ENCODE measurements at places on chromosomes 5 and 9. TPM values are rescaled to one million over a fixed set of nuclear protein-coding genes. Genes with fewer than 3 reads are reported as not detected.

NR5A1 gene
- total RNA-seq = not detected

FAM153A gene
- total RNA-seq = not detected

GABRB2 gene
- not detected for total RNA-seq

IFT74 gene
- total RNA-seq = 6.0 TPM

CRB2 gene
- total RNA-seq = 6.8 TPM

HRCT1 gene
- not detected for total RNA-seq

IL5 gene
- total RNA-seq = not detected

OBP2B gene
- total RNA-seq = not detected

SAPCD2 gene
- 13.5 TPM for total RNA-seq

PCDHGB3 gene
- 6.2 TPM for total RNA-seq

FSTL4 gene
- total RNA-seq = 29.0 TPM

TMEM232 gene
- total RNA-seq = 5.3 TPM

TRIM23 gene
- total RNA-seq = 17.6 TPM

TSSK1B gene
- 0.54 TPM for total RNA-seq

C9 gene
- not detected for total RNA-seq

FRRS1L gene
- total RNA-seq = 4.4 TPM

IL3 gene
- not detected for total RNA-seq

CRAT gene
- 95.8 TPM for total RNA-seq

RORB gene
- total RNA-seq = 2.2 TPM

PCA3 gene
- not detected for total RNA-seq

HMGXB3 gene
- total RNA-seq = 48.6 TPM

LCNL1 gene
- not detected for total RNA-seq

DAB2IP gene
- total RNA-seq = 32.9 TPM

PCDHB9 gene
- total RNA-seq = 12.2 TPM

RGS7BP gene
- 0.27 TPM for total RNA-seq

PCSK1 gene
- total RNA-seq = 11.6 TPM

ANKRD31 gene
- total RNA-seq = 0.42 TPM

CYLC2 gene
- total RNA-seq = not detected

EPB41L4A gene
- total RNA-seq = 125 TPM

LPAR1 gene
- 0.56 TPM for total RNA-seq

PTGS1 gene
- total RNA-seq = 0.39 TPM

FBLL1 gene
- total RNA-seq = 66.2 TPM

FOXD4L6 gene
- not detected for total RNA-seq

STOML2 gene
- 73.0 TPM for total RNA-seq

PCAT7 gene
- total RNA-seq = 16.4 TPM

CDH9 gene
- total RNA-seq = 3.6 TPM

FBN2 gene
- total RNA-seq = 0.86 TPM

SH2D3C gene
- total RNA-seq = 71.7 TPM

FAM169A gene
- 9.5 TPM for total RNA-seq

PCSK5 gene
- 9.6 TPM for total RNA-seq

POU5F2 gene
- total RNA-seq = 1.5 TPM

TEX48 gene
- total RNA-seq = not detected

C9orf85 gene
- 11.1 TPM for total RNA-seq

ARHGEF39 gene
- total RNA-seq = 2.6 TPM

NRG2 gene
- 0.81 TPM for total RNA-seq

SLC6A18 gene
- not detected for total RNA-seq

FAM78A gene
- total RNA-seq = 14.9 TPM

GDNF gene
- 0.51 TPM for total RNA-seq

UBLCP1 gene
- 24.3 TPM for total RNA-seq

CCDC187 gene
- total RNA-seq = 15.8 TPM

P4HA2 gene
- total RNA-seq = 26.6 TPM

SUSD3 gene
- not detected for total RNA-seq

EFNA5 gene
- 158 TPM for total RNA-seq

IFNB1 gene
- not detected for total RNA-seq

SLC27A6 gene
- not detected for total RNA-seq

Measured in glutamatergic neuron (in vitro differentiated cells).